NCI-H187 (cell line): ENCODE measurements at places on chromosomes 1 and 21.

GRCh38 chr1:175794586-175794985 is 51.2 kb upstream of the TNR start:
- peak; percentile 62 for DNase-seq

GRCh38 chr1:181018901-181019681 is 3.6 kb downstream of the STX6 start:
- DNase-seq, result no peak

- DNase-seq, result no peak
Observed at GRCh38 chr1:165218731-165219130, 137.8 kb downstream of the LMX1A start.

GRCh38 chr1:205047764-205048231 is 4.8 kb downstream of the CNTN2 start:
- DNase-seq, result no peak

- DNase-seq, result no peak
Observed at GRCh38 chr1:192349314-192349713, 32.5 kb downstream of the RGS21 start.

GRCh38 chr1:101219924-101220870 is 16.6 kb upstream of the S1PR1 start:
- no peak for DNase-seq

DNA sequence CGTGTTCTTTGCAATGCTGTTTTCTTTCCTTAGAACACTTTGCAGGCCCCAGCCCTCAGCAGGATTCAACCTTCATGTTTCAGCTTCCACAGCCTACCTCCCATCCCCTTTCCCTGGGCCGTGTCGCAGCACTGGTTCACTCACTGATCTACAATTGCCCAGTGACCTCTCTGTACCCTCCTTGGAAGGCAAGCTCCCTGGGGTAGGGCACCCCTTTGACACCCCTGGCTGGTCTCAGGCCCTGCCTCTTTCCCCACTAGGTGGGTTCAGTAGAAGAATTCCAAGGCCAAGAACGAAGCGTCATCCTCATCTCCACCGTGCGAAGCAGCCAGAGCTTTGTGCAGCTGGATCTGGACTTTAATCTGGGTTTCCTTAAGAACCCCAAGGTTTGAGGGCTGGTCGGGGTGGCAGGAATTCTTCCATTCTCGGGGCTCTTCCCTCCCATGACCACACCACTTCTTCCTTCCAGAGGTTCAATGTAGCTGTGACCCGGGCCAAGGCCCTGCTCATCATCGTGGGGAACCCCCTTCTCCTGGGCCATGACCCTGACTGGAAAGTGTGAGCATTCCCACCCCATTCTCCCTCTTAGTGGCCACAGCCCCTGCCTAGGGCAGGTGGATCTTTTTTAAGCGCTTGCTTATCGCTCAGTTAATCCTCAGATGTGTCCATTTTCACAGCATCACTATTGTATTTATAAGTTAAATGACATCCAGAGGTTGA is 7.3 kb downstream of the RHOC start:
- DNase-seq, result no peak
